Dorsolateral prefrontal cortex (tissue), 122 donors: ENCODE measurements at places on chromosomes 12 and 14.

- no peak for DNase-seq
Observed at GRCh38 chr14:102688290-102688689, 89.0 kb upstream of the TRAF3 start.

DNA sequence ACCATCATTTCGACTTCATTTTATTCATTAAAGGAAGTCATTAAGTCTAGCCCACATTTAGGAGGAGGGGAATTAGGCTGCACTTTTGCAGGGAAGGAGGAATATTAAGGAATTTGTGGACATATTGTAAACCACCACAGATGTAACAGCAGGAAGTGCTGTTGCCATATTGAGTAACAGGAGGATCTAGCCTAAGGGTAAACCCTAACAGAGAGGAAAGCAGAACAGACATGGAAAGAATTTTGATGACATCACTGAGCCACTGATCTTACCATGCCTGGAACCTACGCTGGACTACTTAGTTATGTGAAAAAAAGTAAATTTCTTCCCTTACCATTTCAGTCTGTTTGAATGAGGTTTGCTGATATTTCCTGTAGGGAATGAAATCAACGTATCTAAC is 100.7 kb upstream of the ATF7IP start:
- DNase-seq, result no peak

DNA sequence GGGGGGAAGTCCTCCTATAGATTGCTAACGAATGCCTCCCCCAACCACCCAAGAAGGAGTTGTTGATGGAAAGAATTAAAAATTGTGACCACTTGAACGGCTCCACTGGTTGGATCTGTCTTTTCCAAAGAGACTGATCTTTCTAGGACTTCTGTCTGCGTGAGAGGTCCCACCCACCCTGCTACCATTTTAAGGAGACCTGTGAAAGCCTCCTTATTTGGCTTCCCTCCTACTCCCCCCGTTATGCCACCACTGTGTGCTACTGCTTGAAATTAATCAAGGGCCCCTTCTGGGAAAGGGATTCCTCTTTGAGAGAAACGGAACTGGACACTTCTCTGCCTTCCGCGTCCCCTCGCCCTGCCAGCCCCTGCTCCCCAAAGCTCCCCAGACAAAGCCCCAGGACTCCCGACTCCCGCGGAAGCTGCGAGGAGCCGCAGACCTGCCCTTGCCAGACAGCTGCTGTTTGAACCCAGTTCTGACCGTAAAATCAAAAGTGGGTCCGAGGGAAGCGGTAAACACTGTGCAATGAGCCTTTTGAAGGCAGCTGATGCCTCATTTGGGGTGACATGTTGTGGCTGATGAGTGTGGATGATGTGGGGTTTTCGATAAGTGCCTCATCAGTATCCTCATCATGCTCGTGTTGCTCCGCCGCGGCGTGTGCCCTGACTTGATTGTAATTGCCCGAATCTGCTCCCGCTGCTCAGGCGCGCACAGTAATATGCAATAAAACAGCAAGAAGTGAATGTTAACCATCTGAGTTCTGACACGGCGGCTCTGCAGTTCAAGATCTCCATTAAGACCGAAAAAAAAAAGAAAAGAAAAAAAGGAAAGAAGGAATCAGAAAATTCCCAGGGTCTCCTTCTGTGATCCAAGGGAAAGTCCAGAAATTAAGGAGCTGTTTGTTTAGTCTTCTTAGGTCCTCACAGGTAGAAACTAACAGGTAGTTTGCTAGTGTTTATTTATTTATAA is 48.2 kb downstream of the MBIP start:
- no peak for DNase-seq

- no peak for DNase-seq
Observed at GRCh38 chr12:64682572-64683277, 72.4 kb downstream of the RASSF3 start.

DNA sequence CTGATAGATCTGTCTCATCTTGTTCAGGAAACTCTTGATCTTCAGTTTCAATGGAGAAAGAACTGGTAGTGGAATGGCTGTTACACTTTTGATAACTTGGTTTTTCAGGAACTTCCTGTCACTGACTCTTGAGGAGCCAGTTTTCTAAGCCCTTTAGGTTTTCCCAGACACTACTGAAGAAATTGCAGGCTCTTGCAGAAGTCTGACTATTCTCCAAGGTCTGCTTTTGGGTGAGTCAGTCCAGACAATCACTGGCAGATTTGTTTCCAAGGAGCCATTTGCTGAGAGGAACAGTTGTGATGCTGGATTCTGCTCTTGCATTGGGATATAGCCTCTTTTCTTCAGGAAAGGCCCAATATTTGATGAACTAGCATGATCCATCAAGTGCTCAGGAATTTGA is 468.0 kb downstream of the FUT8 start:
- no peak for DNase-seq

GRCh38 chr12:70241845-70242244 is 1.4 kb upstream of the CNOT2 start:
- no peak for DNase-seq
